Upper lobe of right lung (tissue), 1 donor: ENCODE measurements at places on chromosomes 16 and 17.

GRCh38 chr16:77645764-77646163 is 76.5 kb upstream of the NUDT7 start:
- DNase-seq: no peak

DNA sequence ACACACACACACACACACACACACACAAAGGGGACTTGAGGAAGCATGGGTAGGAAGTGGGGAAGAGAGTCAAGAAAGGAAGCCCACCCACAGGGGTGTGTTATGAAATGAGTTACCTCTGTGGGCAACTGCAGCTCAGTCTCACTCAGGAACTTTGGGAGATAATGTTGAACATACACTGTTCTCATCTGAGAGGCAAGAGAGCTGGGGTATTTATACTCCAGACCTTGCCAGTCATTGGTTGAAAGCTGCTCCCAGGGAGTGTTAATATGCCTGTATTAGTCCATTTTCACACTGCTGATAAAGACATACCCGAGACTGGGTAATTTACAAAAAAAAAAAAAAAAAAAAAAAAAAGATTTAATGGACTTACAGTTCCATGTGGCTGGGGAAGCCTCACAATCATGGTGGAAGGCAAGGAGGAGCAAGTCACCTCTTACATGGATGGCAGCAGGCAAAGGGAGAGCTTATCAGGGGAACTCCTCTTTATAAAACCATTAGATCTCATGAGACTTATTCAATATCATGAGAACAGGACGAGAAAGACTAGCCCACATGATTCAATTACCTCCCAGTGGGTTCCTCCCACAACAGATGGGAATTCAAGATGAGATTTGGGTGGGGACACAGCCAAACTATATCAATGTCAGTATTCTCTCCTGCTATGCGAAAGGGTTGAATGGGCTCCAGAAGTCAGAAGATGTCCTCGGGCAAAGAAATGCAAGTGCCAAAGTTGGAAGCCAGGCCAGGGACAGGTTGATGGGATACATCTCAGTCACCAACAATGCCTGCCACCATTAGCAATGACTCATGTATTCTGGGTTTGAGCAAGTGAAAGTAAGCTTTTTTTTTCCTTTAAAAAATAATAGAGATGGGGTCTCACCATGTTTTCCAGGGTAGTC is 270.5 kb downstream of the MRTFB start:
- no peak for DNase-seq

DNA sequence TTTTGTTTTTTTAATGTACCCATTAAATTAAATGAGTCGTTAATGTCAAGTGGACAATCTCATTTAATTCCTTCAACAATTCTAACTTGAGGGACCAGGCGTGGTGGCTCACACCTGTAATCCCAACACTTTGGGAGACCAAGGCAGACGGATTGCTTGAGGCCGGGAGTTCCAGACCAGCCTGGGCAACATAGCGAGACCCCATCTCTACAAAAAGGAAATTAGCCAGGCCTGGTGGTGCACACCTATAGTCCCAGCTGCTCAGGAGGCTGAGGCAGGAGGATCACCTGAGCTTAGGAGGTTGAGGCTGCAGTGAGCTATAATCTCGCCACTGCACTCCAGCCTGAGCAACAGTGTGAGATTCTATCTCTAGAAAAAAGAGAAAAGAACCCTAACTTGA is 20.7 kb upstream of the GSG1L start:
- DNase-seq: no peak

DNA sequence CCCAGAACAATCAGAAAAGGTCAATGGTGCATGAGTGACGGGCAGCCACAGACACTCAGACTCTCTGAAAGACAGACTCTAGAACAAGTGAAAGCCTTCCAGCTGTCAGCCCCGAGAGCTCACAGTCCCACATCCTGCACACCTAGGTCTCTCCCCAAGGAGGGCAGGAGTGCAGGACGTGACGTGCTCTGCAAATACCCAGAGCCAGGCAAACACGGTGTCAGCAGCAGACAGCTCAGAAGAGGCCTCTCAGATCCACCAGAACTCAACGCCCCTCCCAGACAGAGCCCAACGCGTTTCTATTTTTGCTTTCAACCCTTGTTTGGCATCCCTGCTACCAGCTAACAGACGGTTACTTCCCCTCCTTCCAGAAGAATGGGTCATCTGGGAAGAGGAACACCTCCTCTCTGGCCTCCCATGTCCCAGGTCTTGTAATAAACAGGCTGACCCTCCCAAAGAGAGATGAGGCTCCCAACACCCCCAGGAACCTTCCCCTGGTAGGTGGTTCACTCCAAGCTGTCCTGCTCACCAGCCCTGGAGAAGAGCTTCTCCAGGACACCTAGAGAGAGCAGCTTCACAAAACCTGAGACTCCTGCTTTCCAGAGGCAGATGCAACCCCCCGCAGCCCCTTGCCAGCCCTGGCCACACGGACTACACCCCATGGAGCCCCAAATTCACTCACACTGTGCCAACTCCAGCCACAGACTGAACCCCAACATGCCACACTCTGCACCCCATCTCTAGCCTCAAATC is 7.6 kb downstream of the PITPNM3 start:
- no peak for DNase-seq

- DNase-seq: no peak
Measured at GRCh38 chr17:44204441-44204882, 4.8 kb upstream of the ATXN7L3 start.

DNA sequence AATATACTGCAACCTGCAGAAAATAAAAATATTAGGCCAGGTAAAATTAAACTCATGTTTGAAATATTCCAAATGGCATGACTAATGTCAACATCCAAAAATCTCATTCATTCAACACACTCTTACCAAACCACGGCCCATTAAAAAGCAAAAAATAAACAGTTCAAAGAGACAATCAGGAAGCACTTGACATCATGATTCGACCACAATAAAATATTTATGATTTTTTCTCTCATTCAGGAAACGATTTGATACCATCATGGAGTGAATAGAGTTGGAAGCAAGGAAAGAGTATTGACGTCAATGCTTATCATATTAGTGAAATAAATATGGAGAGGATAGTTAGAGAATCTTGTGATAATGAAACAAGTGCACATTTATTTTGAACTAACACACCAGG is 354.1 kb downstream of the KCNJ2 start:
- no peak for DNase-seq

DNA sequence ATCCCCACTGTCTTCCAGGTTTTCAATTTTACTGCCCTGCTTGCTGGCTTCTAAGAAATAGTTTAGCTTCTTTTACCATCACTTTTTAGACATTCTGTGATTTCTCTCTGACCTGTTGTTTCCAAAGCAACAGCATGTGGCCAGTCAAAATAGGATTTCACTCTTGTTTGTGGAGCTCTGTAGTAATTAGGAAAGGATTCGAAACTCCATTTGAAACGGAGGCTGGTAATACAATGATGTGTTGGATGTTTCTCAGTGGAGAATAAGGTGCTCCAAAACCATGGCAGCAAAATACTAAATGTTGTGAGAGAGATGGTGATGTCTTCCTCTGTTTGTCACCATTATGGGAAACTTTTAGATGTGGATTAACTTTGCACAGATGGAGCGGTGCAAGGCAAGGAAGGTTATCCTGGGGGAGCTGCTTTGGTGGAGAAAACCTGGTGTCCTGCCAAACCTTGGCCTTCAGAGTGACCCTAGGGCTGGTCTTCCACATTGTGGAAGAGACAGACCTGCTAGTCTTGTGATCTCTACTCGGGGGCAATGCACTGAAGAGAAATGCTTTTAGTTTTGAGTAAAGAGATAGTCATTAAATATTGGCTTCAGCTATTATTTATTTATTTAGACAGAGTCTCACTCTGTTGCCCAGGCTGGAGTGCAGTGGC is 79.4 kb downstream of the PRKCA start:
- DNase-seq: no peak
